Fibroblast of lung (primary cell): ENCODE measurements at places on chromosomes 16 and 17. TPM values are rescaled to one million over a fixed set of nuclear protein-coding genes. Genes with fewer than 3 reads are reported as not detected.

- DNase-seq, result no peak
Observed at GRCh38 chr17:55859301-55859795, 108.5 kb downstream of the PCTP start.

DNA sequence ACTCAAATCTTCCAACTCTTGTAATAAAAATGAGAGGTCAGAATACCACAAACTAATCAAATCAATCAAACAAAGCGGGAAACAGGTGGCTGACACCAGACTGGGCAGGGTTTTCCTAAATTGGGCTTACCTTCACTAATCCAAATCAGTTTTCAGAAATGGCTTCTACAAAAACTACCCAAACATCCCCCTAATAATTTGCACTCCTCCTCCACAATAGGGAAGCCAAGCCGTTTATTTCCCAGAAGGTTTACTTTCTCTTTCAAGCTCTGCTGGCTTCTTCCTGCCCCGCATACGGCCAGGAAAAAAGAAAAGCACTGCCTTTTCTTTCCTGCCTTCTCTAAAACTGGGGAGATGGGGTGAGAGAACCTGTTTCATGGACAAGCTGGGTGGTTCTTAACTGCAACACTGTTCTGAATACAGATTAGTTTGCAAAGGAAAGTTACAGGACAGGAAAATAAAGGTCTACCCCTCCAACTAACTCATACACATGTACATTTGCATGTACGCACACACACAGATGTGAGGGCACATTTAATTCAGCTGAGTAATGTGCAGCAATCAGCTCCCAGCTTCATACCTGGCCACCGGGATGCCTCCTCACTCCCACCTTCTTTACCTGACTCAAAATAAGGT, 9.2 kb downstream of the STAT3 start:
- peak; percentile 42 for DNase-seq

- peak; percentile 98 for DNase-seq
Observed at GRCh38 chr17:41777574-41778188, 8.8 kb downstream of the JUP start.

- DNase-seq, result no peak
Observed at GRCh38 chr16:30184096-30184890, 891 bp downstream of the CORO1A start.

DNA sequence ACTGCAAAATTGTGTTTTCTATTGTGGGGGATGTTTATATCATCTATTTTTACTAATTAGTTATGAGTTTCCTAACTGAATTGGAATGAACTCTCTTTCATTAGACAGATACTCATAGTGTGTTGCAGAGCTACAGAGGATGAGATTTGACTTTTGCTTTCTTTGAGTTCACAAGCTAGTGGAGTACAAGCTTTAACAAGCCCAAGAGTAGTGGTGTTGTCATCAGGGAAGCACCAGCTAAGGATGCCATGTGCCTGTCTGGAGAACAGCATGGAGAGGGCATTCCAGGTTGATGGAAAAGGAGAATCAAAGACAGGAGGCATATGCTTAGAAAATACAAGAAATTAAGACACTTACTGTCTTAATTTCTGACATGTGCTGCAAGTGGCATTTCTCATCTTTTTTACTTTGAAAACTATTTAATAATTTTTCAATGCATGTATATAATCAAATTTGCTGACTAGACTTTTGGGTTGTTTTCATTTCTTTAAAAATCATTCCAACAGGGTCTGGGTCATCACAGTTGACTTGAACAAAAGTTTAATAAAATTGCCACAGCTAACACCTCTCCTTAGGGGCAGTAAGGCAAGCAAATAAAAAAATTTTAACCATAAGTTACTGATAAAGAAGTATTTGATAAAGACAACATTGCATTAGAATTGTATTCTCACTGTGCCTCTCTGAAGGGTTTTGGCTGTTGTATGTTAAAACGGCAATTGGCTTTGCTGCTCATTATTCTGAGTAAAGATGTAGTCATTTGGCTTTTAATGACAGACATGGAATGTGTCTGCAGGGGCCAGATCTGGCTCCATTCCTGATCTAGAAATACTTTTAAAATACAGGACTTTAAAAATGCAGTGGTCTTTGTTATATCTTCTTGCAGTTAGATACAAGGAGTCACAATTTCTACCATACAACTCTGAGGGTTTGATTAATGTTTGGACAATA, 323.7 kb upstream of the CDH11 start:
- no peak for DNase-seq

GRCh38 chr16:55294129-55294528, 29.9 kb upstream of the IRX6 start:
- DNase-seq, result no peak

- no peak for DNase-seq
Observed at GRCh38 chr17:7850701-7851437, 4.0 kb upstream of the TMEM88 start.

DNA sequence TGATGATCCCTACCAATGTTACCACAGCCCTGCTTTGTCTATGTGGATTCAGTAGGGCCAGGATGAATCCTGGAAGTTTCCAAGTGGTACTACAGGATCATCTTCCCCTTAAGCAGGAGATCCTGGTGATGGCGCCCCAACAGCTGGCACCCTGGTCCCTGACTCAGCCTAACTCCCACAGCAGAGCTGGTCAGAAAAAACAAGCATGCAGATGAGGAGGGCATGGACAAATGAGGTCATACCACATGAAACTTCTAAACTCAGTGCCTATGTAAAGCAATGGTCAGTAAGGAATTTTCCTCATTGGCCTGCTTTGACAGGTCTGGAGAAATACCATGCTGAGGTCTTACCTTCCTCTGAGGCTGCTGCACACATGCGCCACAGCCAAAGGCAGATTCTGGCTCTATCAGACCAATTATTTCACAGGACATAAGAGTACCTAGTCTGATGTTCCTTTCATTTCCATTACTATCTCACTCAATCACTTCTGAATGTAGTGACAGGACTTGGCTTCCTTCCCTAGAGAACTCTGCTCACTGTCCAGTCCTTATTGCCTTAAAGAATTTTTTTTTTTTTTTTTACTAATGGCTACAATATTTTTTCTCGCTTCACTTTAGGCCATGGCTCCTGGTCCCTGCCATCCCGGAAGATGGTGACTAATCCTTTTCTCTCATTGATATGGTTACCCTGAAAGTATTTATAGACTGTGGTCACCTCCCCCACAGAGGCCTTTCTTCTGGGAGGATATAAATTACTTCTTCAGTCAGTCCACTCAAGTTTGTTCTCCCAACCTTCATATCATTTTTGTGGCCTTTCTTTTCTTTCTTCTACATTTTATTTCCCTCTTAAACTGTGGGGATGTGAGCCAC, 525.2 kb upstream of the PSMD7 start:
- DNase-seq, result peak; percentile 41

GRCh38 chr17:79843474-79843815, 4.2 kb upstream of the CBX4 start:
- no peak for DNase-seq

DNA sequence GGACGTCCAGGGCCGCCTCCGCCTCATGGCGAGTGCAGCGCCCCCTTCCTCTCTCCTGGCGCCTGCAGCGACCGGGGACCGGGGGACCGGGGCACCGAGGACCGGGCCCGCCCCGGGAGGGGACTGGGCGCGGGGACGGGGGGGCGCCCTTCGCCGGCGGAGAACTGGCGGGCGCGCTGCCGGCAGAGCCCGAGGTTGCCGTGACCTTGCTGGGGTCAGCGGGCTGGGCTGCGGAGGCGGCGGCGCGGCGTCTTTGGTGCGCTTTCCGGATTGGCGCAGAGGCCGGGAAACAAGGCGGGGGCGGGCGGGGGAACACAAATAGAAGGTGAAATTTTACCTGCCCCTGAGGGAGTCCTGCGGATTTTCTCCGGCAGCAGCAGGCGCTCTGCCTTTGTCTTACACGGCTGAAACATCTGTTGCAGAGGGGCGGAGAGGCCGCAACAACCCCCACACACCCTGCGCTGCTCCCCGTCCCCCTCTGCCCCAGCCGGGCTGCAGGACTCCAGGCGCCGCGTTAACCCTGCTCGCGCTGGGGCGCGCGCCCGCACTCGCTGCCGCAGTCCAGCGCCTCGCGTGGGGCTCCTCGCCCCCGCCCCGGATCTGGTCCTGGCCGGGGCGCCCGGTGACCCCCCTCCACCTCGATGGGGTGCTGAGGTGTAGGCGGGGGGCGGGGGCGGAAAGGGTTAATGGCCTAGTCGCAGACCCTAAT, 53.5 kb downstream of the SREBF1 start:
- peak; percentile 21 for DNase-seq

DNA sequence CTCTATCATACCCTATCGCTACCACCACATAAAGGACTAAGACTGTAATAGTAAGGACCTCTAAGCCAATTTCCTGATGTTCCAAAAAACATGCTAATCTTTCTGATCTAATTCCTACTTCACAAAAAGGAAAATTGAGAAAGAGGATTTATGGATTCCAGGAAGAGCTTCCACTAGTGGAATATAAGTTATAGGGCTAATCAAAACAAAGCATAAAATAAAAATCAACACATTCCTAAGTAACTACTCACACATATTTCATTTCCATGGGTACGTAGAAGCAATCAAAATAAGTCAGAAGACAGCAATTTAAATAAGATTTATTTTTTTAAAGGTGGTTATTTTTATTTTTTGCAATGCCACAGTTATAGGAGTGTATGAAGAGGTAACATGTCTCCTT, 12.4 kb downstream of the CCDC43 start:
- DNase-seq, result peak; percentile 52

DNA sequence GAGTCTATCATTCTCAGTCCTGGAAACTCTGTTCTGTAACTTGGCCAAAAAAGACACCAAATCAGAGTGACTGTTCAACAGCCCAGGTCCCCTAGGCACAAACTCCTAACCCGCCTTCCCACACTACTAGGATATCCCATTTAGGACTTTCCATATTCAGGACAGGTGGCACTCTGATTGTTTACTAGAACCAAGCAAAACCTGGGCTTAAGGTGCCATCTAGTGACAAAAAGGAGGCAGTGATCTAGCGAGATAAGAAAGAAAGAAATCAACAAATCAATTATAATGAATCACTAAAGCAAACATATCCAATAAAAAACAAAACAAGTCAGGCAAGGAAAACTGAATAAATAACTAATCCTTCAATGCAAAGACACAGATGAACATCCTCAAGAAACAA, 203.9 kb downstream of the CEP112 start:
- peak; percentile 57 for DNase-seq

GRCh38 chr17:50420419-50421112, 5.5 kb upstream of the ACSF2 start:
- DNase-seq, result no peak

DNA sequence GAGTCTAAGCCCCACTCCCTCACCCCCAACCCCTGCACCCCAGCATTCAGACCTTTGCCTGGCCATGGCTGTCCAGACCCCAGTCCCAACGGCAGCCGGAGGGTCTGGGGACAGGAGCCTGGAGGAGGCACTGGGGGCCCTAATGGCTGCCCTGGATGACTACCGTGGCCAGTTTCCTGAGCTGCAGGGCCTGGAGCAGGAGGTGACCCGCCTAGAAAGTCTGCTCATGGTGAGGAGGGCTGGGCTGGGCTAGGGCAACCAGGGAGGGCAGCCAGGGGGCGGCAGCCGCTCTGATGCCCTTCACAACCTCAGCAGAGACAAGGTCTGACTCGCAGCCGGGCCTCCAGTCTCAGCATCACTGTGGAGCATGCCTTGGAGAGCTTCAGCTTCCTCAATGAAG, 14.4 kb downstream of the RIPOR1 start:
- no peak for DNase-seq

DNA sequence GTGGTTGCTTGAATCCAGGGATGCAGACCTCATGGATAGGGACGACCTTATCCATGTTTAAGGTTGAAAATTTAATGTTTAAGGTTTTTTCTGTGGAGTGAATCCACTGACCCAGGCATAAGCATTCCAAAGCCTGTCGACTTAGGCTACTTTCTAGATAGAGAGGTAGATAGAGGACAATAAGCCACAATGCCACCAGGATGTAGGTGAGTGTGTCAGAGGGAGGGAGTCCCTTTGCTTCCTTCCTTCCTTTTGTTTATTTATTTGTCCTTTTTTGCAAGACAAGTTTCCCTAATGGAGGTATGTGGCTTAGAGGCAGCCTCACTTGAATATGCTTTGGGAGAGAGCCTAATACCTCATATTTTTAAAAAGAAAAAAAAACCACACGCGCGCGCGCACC, 834.2 kb upstream of the SOX9 start:
- no peak for DNase-seq

DNA sequence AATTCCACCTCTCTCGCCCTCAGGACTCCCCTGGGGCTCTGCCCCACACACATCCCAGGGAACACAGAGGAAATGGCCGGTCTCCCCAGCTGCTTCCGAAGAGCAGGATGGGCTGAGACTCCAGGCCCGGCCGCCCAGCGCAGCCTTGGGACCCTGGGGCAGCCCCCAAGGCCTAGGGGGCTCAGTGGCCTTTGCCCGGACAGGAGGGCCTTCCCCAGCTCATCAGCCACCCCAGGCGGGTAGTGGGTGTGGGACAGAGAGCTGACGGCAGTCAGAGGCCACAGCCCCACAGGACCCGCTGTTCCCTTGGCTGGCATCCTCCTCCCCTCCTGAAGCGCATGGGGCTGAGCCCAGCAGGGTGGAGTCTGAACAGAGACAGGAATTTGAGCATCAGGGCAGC, 6.2 kb upstream of the CBFA2T3 start:
- DNase-seq, result no peak

DNA sequence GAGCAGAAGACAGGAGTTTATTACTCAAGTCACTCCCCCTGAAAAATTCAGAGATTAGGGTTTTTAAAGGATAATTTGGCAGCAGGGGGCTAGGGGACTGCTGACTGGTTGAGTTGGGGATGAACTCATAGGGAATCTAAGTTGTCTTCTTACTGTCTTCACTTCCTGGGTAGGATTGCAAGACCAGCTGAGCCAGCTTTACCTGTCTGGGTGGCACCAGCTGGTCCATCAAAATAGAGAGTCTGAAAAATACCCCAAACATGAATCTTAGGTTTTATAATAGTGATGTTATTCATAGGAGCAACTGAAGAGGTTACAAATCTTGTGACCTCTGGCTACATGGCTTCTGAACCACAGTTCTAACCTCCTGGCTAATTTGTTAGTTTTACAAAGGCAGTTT, 157.9 kb downstream of the PPM1E start:
- DNase-seq, result peak; percentile 4

DNA sequence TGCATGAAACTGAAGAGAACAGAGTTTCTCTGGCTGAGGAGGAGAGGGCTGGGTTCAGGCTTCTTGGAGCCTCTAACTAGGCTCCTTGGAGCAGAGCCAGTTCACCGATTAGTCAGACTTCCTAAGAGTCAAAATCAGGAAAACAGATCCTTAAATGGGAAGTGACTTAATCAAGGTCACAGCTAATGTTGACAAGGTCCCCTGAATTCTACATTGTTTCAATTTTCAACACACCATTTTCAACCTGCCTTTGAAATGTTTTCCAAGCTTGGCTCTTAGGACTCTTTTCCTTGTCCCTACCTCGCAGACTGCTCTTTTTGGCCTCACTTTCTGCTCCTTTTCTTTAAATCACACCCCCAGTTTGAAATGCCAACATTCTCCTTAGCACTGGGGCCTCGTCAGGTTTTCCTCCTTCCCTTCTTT, 16.3 kb downstream of the MYL4 start:
- peak; percentile 89 for DNase-seq

- DNase-seq, result no peak
Observed at GRCh38 chr17:57441270-57441600, 184.9 kb downstream of the MSI2 start.

GRCh38 chr17:40086150-40087044, 14.0 kb downstream of the NR1D1 start:
- DNase-seq, result peak; percentile 49

The HSD17B2 gene
- 0.33 TPM in 1 of 2 replicates, not detected in the other for total RNA-seq

The MYH2 gene
- not detected in 2 replicates for total RNA-seq

The NPTX1 gene
- 3.3 and 31.2 TPM in 2 replicates for total RNA-seq

The FKBP10 gene
- total RNA-seq, result 182 and 211 TPM in 2 replicates

The TRAF7 gene
- 52.1 and 60.3 TPM in 2 replicates for total RNA-seq

The RNF43 gene
- total RNA-seq, result under 0.01 TPM in 1 of 2 replicates, not detected in the other

The HAS3 gene
- total RNA-seq, result 0.26 and 0.33 TPM in 2 replicates

The IGSF6 gene
- under 0.01 TPM in 1 of 2 replicates, not detected in the other for total RNA-seq

The KIAA0513 gene
- total RNA-seq, result 19.5 and 22.3 TPM in 2 replicates
